Fibroblast of skin of back (primary cell): ENCODE measurements at places on chromosomes 4 and X.

DNA sequence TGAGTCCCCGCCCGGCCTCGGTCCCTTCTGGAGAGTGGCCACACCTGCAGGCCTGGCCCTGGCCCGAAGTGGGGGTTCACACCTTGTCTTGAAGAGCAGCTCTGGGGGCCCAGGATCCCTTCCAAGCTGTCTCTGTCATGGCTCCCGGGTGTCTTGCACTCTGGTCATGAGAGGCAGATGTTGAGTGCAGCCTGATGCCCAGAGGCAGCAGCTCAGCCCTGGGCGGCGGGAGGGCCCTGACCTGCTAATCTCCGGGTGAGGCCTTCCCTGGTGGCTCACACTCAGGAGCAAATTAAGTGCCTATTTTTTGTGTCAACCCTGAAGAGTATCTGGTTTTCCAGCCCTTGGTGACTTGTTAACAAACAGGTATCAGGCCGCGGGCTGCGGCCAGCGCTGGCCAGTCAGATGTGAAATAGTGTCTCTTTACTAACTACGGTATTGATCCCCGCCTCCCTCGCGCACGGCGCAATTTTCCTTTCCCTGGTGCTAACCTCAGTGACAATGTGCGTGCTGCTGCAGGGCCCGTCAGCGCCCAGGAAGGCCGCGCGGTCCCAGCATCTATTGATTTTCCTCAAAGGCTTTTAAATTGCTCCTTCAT, 24.2 kb downstream of the NKX1-1 start:
- no peak for DNase-seq

GRCh38 chr4:157918036-157918832, 254.6 kb downstream of the GASK1B start:
- no peak for DNase-seq

DNA sequence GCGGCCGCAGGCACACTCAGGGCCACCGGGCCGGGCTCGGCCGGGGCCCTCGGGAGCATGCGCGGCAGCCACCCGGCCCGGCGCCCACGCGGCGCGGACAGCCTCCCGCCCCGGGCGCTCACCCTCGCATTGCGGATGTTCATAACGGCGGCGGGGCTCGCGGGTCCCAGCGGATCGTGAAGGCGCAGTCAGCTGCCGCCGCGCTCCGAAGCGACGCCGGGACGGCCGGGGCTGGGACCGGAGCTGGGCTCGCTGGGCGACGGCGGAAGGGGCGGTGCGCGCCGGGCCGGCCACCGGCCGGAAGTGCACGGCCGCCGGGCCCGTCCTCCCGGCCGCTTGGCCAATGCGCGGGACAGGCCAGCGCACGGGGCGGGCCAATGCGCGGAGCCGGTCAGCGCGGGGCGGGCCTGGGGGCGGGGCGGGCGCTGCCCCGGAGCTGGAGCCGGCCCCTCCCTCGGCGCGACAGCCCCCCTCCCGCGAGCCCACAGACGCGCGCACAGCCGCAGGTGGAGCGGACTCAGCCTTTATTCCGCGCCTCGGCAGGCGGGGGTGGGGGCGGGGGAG, at the start of gene NAA10:
TSS of gene NAA10 (minus strand) at position 276 of the 564 bp plus-strand sequence. CDS start at position 143, 133 bp downstream.
- peak; percentile 76 for DNase-seq

- no peak for DNase-seq
These were observed 43.7 kb downstream of the TMPRSS11E start for GRCh38 chr4:68490826-68491457.

- peak; percentile 85 for DNase-seq
These were observed 57.1 kb upstream of the EFHC2 start for GRCh38 chrX:44400588-44400987.

DNA sequence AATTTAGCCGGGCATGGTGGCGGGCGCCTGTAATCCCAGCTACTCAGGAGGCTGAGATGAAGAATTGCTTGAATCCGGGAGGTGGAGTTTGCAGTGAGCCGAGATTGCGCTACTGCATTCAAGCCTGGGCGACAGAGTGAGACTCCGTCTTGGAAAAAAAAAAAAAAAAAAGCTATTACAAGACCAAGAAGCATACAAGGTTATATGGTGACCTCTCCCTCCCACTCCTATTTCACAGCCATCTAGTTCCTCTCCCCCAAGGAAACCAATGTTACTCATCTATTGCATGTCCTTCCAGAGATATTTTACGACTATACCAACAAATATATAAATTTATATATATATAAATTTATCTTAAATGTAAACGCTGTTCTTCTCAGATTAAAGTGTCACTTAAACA, 3.2 kb downstream of the SLC9A7 start:
- no peak for DNase-seq

- DNase-seq, result no peak
These were observed 62.1 kb upstream of the ANTXR2 start for GRCh38 chr4:80134936-80135701.

GRCh38 chrX:107628662-107629539, 591 bp downstream of the PRPS1 start:
- DNase-seq, result peak; percentile 42

DNA sequence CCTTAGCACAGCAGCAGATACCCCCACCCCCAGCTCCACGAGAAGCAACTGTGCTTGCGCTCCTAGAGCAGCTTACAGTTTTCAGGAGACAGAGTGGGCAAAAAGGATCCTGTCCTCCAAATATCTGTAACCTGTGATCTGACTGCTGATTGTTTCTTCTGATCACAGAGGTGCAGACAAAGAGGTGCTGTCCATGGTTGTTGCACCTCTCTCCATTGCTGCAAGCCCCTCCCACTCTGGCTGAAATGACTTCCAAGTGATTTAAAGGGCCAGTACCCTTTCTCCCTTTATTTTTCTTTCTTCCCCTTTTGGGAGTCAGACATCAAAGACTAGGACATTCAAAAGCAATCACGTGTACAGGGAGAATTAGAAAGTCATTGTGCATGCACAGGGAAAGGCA, 205.3 kb upstream of the GEMIN8 start:
- DNase-seq, result no peak

- DNase-seq, result no peak
These were observed at the start of gene FMR1NB for GRCh38 chrX:147981038-147981752. Gene FMR1NB (plus strand): TSS chrX:147981337. CDS start chrX:147981403, 66 bp downstream.

- peak; percentile 76 for DNase-seq
These were observed 990 bp downstream of the HNRNPD start for GRCh38 chr4:82372517-82373485.

- no peak for DNase-seq
These were observed 8.0 kb downstream of the CFAP99 start for GRCh38 chr4:2426711-2427275.

DNA sequence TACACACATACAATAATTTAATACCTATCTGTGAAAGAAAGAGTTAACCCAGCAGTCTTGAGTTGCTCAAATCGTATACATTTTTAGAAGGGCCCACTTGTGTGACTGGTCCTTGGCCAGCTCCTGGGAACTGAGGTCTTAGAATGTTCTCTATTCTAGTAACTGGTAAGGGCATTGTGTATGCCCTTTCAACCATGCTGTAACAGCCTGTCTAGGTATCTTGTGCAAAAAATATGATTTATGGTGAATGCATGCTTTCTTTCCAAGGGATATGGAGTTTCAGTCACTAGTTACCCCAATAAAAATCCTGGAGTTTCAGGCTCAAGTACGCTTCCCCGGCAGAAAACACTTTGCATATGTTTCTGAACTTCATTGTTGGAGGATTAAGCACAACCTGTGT, 140.6 kb downstream of the NEXMIF start:
- DNase-seq, result no peak

DNA sequence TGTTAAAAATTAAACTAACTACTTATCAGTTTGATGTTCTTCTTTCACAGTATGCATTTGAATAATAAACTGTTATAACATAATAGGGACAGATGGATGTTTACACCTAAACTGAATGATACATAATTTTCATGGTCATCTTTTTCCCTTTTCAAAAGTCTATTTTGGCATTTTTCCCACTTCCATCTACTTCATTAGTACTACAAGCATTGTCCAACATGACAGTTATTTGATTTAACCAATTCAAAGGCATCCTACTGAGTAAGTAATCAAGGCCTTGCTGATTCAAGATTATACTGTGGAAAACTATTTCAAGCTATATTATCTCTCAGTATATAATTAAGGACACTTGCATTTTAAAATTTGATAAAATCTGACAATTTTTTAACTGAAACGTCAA, 212.9 kb downstream of the FAT4 start:
- DNase-seq, result no peak
